ENCODE measurements at places on chromosomes 3 and 15.

GRCh38 chr3:172918165-172918564 is 167.6 kb downstream of the ECT2 start:
- no peak for DNase-seq

DNA sequence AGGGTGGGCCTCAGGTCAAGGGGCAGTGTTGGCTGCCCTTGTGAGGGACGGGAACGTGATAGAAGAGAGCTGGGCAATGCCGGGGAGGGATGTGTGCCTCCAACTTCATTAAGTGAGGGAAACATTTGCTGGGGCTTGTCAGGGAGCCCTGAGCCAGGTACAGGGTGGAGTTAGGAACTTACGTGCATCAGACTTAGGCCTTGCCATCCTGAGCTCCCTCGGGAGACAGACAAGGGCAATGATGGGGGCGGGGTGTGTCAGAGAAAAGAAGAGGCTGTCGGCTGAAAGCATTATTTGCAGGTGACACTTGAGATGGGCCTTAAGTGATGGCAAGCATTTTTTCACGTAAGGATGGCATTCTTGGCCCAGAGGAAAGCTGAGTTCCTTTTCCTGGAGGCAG is 1.6 kb downstream of the FAM131A start:
- no peak for DNase-seq

- DNase-seq = peak; percentile 95
Observed at GRCh38 chr15:45200001-45200798, 12.4 kb upstream of the SHF start.

GRCh38 chr15:29952225-29952624 is 130.0 kb upstream of the TJP1 start:
- DNase-seq = no peak

DNA sequence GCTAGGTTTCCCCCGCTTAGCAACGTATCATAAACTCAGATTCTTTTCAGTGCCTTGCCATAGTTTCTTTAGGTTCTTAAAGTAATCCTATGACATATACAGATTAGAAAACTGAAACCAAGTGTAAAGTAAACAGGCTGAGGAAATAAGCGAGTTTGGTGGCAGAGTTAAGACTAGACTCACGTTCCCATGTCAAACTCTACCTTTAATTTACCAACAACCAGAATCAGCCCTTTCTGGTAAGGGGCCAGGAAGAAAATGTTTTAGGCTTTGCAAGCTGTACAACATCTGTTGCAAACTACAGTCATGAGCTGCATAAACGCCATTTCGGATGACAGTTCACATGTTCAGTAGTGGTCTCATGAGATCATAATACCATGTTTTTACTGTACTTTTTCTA is 128.0 kb upstream of the PRICKLE2 start:
- no peak for DNase-seq

All from activated naive CD8-positive, alpha-beta T cell treated with anti-CD3 and anti-CD28 coated beads, Interleukin-2, amount 10 ng/mL, durations not matched to agents 7 days and 5 days (primary cell).